ENCODE measurements at places on chromosomes 1 and 21.

DNA sequence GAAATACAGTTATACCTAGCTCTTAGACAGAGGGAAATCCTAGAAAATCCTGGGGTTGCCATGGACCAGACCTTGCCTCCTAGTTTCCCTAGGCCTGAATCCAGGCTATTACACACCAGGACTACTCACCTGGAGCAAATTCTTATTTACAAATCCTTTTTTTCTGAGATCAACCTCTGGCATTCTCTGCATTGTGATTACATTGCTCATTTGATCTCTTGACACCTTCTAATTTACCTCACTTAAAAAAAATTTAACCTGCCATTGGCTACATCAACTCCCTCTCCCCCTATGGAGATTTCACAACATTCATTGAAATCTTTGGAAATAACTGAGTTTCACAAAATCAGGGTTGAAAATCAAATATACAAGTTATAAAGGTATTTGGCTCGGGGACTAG lies 2.9 kb upstream of the C1orf105 start:
- no peak for DNase-seq

- DNase-seq, result no peak
Observed at GRCh38 chr1:219529116-219529515, 83.8 kb downstream of the ZC3H11B start.

DNA sequence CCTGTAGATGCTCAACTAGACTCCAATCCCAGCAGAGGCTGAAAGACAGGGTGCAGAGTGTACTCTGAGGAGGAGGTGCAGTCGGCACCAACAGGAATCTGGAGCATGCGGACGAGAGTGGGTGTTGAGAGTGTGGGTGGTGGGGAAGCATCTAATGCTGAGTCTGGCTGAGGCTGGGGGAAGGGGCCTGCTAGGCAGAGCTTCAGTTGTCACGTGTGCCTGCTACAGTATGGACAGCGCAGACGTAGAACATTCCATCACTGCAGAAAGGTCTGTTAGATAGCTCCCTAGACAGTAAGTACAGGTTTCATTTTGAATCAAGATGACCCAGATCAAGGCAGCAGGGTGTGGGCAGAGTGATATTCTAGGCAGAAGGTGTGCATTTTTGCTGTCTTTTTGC lies 23.1 kb downstream of the SNAP47 start:
- DNase-seq, result no peak

GRCh38 chr21:31555741-31556191 lies 103.7 kb upstream of the SOD1 start:
- DNase-seq, result no peak

- DNase-seq, result peak; percentile 67
Observed at GRCh38 chr1:63316984-63317816, 5.2 kb upstream of the FOXD3 start.

GRCh38 chr1:54570161-54570560 lies 22.1 kb downstream of the ACOT11 start:
- no peak for DNase-seq

DNA sequence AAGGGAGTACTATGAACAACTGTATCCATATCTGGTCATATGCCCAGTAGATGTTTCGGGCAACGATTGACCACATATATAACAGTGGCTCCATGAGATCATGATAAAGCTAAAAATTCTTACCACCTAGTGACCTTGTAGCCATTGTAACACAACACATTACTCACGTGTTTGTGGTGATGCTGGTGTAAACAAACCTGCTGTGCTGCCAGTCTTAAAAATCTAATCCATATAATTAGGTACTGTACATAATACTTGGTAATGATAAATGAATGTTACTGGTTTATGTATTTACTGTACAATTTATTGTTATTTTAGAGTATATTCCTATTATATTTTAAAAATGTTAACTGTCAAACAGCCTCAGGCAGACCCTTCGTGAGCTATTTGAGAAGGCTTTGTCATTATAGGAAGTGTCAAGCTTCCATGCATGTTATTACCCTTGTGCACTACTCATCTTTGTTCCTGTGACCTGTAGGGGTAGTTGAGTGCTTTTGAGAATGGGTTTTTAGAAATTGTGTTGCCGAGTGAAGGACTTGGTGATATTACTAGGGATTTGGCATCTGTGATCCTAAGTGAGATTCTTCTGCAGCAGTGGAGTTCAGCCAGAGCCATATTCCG lies 23.6 kb downstream of the DIP2A start:
- DNase-seq, result no peak

- DNase-seq, result no peak
Observed at GRCh38 chr1:162072740-162073139, 3.2 kb downstream of the NOS1AP start.

DNA sequence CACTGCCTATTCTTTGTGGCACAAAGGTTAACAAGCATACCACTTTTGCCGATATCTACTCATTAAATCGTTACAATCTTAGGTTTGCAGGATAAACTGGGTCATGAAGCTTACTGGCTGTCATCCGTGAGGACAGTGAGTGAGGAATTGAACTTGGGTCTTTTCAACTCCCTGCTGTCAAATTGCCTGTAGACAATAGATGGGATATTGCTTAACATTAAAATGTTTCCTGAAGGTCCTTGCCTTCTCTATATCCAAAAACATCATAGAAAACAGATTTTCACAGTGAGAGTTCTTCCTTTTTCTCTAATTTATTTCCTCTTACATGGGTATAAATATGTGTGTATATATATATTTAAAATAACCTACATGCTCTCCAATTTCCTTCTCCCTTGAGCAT lies 257.8 kb downstream of the LMO4 start:
- no peak for DNase-seq

DNA sequence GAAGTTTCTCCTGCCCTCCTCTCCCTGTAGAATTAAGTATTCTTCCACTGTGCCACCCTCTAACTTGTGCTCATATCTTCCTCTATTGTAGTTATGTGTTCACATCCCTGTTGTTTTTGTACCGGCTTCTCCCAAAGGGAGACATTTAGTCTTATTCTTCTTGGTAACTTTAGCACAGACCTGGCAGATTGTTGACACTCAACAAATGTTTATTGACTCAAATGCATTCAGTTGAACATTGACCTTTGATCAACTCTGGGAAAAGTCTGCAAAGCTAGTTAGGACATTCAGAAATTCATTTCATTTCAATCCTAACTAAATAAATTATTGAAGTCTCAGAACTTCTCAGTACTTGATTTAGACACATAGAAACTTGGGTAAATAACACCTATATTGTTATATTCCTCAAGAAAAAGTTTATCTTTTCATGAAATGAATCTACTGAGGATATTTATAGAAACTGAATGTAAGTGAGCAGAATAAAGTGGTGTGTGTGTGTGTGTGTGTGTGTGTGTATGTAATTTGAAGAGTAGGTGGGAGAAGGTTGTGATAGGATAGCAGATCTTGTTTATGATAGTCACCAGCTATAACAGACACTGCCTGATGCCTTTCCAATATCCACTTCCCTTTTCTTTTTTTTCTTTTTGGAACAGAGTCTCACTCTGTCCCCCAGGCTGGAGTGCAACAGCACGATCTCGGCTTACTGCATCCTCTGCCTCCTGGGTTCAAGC lies 872.4 kb upstream of the CXADR start:
- DNase-seq, result no peak

GRCh38 chr1:156912861-156913808 lies 7.3 kb upstream of the LRRC71 start:
- no peak for DNase-seq

DNA sequence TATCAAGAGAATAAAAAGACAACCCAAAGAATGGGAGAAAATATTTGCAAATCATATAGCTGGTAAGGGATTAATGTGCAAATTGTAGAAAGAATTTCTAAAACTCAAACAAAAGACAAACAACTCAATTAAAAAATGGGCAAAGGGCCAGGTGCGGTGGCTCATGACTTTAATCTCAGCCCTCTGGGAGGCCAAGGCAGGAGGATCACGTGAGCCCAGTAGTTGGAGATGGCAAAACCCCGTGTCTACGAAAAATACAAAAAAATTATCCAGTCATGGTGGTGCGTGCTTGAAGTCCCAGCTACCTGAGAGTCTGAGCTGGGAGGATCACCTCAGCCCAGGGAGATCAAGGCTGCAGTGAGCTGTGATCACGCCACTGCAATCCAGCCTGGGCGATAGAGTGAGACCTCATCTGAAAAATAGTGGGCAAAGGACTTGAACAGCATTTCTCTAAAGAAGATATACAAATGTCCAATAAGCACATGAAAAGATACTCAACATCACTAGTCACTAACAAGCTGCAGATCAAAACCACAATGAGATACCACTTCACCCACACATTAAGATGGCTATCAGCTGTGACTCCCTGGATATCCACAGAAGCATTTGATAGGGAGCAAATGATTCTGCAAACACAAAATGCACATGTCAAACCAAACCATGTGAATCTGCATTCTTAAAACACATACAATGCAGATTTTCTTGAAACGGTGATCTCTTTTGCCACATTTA lies 20.9 kb downstream of the SLC30A1 start:
- no peak for DNase-seq

- no peak for DNase-seq
Observed at GRCh38 chr21:44058981-44059380, 46.9 kb downstream of the TRAPPC10 start.

DNA sequence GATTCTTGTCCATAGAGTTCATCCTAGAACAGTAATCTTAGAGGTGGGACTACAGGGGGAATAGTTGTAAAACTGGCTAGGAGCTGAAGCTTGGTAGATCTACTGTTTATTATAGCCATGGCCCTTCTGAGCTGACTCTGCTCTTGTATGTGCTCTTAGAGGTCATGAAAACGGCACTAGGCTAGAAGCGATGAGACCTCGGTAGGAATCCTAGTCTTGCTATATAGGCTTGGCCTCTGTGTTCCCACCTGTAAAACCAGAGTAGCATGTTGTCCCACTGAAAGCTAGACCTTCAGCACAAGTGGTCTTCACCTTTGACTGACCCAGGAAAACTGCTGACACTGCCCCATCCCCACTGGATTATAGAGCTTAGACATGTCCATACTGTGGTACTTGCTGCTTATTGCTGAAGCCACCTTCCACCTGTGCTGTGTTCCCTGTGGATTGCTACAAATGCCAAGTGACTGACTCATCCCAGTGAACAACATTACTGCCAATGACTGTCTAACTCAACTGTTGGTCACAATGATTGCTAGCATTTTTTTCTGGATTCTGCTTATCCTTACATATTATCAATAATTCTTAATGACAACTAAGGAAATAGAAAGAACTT lies 23.0 kb upstream of the PIGC start:
- DNase-seq, result no peak

DNA sequence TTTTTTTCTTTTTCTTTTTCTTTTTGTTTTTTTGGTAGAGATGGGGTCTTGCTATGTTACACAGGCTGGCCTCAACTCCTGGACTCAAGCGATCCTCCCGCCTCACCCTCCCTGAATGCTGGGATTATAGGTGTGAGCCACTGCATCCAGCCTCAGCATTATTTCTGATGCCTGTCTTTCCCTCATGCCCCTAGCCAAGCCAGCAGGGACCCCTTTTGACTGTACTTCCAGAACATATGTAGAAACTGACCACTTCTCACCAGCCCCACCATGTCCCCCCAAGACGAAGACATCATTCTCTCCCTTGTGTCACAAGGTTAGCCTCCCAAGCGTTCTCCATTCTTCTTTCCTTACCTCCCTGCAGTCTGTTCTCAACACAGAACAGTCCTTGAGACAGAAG lies 107.9 kb upstream of the COA6 start:
- DNase-seq, result no peak

- no peak for DNase-seq
Observed at GRCh38 chr1:60870269-60870865, 212.0 kb upstream of the NFIA start.

- no peak for DNase-seq
Observed at GRCh38 chr1:168871531-168871930, 142.5 kb upstream of the DPT start.

GRCh38 chr1:234702342-234703000 lies 92.5 kb upstream of the IRF2BP2 start:
- DNase-seq, result no peak

- no peak for DNase-seq
Observed at GRCh38 chr1:22153660-22154437, 11.0 kb upstream of the WNT4 start.

GRCh38 chr1:116324411-116324810 lies 48.6 kb upstream of the ATP1A1 start:
- no peak for DNase-seq

GRCh38 chr1:46394108-46394871 lies at the start of gene FAAH:
TSS of gene FAAH (plus strand) at chr1:46394317. CDS start at chr1:46394349, 32 bp downstream.
- DNase-seq, result peak; percentile 68

DNA sequence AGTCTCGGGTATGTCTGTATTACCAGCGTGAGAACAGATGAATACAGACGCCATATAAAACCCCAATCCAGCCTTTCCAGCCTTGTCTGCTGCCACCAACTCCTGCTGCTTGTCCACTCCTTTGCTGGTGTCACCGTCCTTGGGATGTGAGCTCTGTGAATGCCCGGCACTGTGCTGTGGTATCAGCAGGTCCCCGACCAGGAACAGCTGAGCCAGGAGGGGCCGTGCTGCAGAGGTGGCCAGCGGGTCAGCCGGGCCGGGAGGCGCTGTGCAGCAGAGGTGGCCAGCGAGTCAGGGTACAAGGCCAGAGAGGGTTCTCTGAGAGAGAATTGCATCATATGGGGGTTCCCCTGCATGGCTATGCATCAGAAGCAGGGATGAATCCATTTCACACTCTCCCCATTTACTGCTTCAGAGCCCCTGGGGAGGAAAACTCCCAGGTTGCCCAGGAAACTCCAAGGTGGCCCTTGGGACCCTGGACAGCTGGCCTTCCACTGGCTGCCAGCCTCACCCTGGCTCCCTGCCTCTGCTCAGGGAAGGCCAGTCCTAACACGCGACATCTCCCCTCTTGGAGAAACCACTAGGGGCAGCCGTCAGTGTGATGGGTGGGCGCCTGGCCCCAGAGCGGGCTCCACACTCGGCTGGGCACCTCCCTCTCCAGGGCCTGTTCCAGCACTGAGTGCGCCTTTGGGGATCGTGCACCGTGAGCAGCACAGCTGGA lies 122.4 kb upstream of the COL6A1 start:
- DNase-seq, result no peak

DNA sequence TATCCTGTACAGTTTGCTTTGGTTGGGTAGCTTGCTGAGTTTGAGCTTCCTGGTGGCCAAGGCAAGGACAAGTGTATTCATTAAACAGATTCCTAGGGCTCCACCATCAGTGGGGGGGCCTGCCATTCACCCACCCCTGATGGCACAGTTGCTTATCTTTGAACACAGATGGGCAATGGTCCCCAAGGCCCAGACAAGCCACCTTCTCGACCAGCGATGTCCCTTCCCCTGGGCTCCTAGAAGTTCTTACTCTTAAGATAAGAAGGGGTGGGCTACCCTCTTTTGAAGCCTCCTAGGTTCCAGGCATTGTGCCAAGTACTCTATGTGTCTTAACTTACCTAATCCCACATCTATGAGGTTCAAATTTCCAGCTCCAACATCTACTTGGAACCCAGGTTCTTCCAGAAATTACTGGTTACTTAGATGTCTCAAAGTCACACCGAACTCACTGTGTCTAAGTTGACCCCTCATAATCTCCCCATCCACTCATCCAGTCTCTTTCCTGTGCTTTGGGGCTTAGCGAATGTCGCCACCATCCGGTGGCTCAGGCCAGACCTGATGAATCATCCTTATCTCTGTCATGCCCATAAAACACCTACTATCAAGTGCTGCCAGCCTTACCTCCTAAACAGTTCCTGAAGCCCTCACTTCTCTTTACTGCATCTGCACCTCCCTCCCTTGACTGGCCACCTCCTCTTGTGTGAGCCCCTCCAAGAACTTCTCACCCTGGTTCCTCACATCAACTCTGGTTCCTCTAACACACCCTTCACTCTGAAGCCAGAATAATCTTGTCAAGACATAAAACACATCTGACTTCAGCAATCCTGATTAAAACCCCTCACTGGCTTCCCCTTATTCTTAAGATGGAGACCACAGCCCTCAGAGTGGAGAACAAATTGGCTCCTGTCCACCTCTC lies 50.1 kb downstream of the KLHDC7A start:
- no peak for DNase-seq

GRCh38 chr1:157278383-157279137 lies 140.4 kb upstream of the ETV3 start:
- no peak for DNase-seq

Measured in neural crest cell (in vitro differentiated cells).